RPMI7951 (cell line): ENCODE measurements at places on chromosomes 7 and 10. TPM values are rescaled to one million over a fixed set of nuclear protein-coding genes. Genes with fewer than 3 reads are reported as not detected.

Gene DGKI
- 3.2 and 4.0 TPM in 2 replicates for total RNA-seq

DNA sequence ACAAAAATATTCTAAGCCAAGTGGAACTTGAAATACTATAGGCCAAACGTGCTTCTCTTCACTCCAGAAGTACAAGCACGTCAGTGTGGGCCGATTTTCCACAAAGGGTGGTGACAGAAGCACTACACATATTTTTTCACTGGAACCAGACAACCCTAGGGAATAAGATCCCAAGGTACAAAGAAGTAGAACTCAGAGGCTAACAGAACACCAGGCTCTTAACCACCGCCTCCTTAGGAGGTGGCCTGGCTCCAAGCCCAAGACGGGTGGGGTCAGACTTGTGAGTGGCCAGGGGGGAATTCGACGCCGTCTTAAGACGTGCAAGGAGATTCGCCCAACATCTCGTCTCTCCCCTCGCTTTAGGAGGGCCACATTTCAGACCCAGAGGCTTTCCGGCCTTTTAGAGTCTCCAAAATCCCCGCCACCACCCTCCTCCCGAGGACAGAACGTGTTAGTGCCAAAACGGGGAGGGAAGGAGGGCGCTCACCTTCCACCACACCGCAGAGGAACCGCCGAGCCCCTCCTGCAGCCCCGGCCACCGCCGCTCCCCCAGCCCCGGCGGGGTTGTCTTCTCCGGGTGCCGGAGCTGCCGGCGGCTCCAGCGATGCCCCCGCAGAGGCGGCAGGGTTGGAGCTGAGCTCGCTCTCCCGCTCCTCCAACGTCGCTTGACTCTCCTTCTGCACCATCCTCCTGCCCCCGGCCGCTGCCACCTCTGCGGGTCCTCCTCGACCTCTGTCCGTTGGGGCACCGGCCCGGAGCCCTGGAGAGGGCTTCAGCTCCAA lies 716 bp downstream of the OGA start:
- DNase-seq, result peak; percentile 86

DNA sequence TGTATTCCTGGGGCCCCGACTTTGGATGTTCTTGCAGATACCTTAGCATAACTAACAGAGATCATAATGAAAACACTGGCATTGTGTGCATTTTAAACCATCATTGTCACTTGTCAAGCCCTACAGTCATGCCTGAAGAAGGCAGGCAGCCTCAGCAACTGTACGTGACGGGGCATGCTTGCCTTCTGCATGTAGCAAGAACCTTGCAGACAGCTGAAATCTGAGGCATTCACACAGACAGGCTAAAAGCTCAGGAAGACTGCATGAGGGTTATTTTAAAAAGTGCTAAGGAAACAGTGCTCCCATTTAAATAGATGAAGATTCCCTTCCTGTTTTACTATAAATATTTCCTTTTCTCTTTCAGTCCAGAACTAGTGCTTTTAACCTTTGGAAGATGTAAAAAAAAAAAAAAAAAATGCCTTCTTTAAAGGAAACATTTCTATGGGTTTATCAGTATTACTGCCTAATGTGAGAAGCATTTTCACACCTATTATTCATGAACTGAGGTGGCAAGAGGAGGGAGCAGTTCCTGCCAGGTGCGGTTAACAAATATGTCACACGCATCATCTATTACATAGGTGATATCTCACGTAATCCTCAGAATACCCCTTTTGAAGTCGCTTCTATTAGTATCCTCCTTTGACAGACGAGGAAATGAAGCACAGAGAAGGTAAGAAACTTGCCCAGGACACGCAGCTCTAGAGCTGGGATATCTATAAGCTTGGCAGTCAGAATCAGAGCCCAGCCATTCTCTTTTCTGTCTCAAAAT lies 88.1 kb downstream of the PRKCQ start:
- DNase-seq, result no peak

DNA sequence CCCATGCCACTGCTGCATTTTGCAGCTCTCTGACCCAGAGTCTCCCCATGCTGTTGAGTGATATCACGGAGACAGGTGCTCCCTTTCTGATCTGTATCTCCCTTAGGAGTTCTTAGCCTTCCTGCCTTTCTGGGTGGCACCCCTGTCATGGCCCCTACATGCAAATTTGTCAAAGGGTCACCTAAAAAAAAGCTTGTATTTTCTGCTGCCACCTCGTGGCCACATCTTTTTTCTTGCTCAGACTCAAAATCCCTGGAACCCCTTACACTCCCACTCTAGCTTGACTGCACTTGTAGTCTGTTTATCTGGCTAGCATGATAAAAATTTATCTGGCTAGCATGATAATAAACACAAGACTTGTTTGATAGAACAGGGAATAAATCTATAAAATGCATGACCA lies 809.1 kb downstream of the SORCS1 start:
- no peak for DNase-seq
